ENCODE measurements at places on chromosomes 7 and 10.

GRCh38 chr10:72509941-72510340, 115.9 kb downstream of the MICU1 start:
- no peak for DNase-seq

DNA sequence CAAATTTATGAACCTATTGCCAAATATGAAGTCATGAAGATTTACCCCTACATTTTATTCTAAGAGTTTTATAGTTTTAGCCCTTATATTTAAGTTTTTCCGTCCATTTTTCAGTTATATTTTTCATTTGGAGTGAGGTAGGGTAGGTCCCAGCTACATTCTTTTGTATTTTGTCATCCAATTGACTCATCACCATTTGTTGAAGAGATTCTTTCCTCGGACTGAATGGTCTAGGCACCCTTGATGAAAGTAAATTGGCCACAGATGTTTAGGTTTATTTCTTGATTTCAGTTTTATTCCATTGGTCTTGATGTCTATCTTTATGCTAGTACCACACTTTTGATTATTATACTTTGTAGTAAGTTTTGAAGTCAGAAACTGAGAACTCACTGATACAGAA, 22.7 kb downstream of the CYP2C19 start:
- DNase-seq: no peak

GRCh38 chr7:123533929-123534382, 439 bp downstream of the IQUB start:
- no peak for DNase-seq

- no peak for DNase-seq
Observed at GRCh38 chr7:151460474-151460855, 20.5 kb upstream of the CRYGN start.

DNA sequence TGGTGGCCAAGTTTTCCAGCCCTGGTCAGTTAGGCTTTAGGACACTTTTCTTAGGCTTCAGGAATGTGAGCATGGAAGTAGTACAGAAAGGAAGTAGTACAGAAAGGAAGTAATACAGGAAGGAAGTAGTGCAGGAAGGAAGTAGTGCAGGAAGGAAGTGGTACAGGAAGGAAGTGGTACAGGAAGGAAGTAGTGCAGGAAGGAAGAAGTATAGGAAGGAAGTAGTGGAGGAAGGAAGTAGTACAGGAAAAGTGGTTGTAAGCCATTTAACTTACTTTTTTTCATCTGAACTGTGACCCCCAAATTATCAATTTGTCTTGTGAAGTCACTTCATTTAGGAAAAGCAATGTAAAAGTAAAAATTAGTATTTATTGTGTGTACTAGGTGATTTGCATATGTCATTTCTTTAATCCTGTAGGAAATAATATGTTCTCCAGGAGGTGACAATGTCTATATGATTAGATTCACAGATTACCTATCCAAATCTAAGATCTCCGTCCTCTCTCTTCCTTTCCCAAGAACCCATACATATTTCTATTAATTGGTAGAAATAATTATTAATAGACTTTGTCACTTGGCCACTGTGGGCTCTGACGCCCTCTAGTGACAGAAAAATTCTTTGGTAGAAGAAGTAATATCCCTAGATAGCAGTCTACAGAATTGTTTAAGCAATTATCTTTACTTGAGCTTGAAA, 3.9 kb upstream of the FAS start:
- DNase-seq: peak; percentile 61

DNA sequence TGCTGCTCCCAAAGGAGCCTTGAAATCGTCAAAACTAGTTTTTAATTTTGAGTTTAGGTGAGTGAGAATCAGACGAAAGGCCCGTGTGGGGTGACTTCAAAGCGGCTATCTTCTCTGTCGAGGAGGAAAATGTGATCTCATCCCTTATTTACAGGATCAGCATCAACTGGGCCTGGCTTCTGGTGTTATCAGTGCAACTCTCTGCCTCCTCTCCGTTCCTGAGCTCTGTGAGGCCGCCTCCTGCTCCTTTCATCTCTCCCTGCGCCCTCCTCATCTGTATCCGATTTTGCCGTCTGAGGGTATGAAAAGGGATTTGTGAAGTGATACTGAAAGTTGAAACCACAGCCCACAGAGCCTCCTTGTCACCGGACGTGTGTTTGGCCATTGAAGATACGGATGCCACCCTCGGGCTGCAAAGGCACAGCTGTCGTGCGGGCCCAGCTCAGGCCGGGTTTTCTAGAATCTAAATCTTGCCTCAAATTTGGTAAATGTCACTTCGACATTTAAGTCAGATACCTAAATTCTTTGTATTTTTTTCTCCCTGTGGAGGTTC, 408.7 kb upstream of the ADARB2 start:
- DNase-seq: no peak

DNA sequence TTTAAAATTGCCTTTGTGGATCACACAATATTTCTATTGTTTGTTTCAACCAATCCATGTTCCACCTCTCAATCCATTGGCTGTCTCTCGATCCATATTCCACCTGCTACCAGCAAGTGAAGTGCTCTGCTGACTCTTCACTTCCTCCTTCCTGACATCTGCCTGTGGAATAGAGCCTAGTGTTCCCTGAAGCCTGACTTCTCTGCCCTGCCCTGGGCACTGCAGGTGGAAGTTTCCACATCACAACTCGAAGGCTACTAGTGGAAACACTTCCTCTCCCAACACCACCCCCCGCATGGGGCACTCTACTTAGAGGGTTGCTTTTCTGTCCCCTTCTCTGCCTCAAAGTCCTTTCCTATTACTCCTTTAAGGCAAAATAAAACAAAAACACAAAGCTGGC, 563.8 kb upstream of the IGFBP3 start:
- no peak for DNase-seq

DNA sequence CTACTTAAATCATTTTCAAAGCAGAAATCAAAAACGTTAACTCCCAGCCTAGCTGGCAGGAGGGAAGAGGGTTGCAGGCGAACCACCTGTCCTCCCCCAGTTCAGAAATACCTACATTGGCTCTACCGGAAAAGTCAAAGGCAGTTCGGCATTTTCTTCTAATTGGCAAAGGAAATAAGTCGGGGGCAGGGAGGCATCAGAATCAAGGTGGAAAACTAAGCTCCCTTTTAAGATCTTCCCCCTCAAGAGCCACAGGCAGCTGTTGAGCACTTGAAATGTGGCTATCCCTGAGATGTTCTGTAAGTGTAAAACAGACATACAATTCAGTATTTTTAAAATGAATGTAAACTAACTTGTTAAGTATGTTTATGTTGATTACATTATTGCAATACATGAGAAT, 957 bp upstream of the ELMO1 start:
- DNase-seq: no peak

DNA sequence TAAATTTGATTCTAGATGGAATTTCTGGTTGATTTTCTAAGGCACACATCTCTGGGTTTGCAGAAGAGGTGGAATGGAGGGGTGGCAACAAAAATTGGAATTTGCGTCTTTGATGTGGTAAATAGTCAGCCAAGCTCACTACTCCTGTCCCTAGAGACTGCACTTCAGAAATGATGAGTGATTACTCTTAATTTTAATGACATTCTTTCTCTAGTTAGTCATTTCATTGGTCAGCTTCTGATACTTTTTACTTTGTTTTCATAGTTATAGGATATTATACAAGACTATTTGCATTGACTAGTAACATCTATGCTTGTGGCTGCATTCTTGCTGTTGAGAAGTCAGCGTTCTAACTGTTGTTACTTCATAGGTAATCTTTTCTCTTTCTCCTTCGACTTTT, 658.3 kb downstream of the SUGCT start:
- peak; percentile 71 for DNase-seq

All from EH (cell line).